Cardiac septum (tissue), 1 donor: ENCODE measurements at places on chromosomes 12 and 14. TPM values are rescaled to one million over a fixed set of nuclear protein-coding genes. Genes with fewer than 3 reads are reported as not detected.

- no peak for DNase-seq
Observed at GRCh38 chr12:117590999-117591398, 229.6 kb upstream of the NOS1 start.

RPL10L gene
- total RNA-seq = not detected

DNA sequence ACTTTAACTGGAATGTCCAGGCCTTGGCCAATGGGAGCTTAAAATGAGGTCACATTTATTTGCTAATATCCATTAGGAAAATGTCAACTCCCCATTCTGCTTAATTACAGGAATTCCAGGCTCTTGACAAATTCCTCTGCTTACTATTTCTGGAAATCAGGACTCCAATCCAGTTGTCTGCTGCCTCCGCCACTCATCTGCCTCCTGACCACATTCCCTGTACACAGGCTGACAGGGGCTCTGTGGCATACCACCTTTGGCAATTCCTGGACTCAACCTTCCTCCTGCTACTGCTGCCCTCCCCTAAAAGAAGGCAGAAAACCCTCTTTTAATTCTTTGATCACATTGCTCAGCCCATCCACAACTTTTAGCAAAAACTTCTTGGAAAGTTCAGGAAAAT, 37.9 kb downstream of the KICS2 start:
- DNase-seq = no peak

CCDC198 gene
- not detected for total RNA-seq

DNA sequence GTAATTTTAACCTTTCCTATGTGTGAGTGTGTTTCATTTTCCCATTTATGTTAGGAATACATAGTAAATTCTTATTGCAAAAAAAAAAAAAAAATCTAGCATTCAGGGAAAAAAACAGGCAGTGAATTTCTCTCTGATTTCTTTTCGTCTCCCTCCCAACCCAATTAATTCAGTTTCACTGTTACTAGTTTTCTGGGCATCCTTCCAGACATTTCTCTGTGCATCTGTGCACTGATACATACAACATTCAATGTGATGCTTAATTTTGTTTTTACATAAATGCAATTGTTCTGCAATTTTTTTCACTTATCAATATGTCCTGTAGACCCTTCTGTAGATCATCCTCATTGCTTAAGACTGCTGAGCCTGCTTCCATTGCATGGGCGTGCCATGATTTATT, 694.3 kb upstream of the TBX3 start:
- no peak for DNase-seq

SYNDIG1L gene
- total RNA-seq = not detected

DNA sequence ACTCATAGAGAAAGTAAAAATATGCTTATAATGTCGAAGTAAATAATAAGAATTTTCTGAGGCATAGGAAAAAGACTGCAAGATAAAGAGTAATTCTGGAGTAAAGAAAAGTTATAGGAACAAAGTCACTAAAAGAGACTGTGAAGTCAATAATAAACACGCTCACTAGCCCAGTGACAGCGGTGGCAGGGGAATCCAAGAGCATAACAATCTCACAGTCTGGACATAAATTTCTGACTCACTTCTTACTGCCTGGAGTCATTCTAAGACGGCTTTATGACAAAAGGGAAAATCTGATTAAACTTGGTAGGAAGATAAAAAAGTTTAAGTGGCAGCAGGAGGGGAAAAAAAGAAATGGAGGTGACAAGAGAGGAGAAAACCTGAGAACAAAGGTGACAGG, 56.4 kb upstream of the GRIP1 start:
- no peak for DNase-seq
